ENCODE measurements at places on chromosomes 3 and 15. TPM values are rescaled to one million over a fixed set of nuclear protein-coding genes. Genes with fewer than 3 reads are reported as not detected.

SATB1 gene
- 0.31 TPM for total RNA-seq

SLC6A1 gene
- total RNA-seq: not detected

- DNase-seq: no peak
These were observed 117.7 kb upstream of the SPATA16 start for GRCh38 chr3:173258697-173259096.

DNA sequence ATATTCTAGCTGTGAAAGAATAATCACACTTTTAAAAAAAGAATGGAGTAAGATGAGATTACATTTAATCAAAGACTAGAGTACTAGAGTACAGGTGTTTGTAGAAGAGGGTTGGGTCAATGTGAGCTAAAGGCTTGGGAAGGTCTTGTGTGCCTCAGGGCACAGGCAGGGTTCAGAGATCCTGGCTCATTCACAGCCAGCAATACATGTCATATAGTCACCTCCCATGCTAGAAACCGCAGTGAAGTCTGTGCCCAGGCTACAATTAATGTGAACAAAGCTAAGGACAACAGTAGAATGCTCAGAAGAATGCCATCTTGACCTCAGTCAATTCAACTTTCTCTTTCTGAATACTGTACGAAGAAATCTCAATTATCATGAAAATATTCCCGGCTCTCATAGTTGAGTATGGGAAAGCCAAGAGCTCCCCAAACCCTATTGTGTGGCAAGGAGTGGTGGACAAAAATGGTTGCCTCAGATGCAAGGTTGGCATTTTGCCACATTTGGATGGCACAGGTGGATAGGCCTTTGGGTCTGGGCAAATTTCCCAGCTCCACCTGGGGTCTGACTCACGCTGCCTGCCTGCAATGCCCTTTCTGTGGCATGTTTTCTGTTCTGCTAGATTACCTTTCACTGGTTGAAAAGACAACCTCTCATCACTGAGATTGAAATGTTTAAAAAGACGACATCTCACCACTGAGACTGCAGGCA lies 70.2 kb downstream of the NMD3 start:
- no peak for DNase-seq
